Uterine smooth muscle cell (primary cell): ENCODE measurements at places on chromosomes 3 and 15. TPM values are rescaled to one million over a fixed set of nuclear protein-coding genes. Genes with fewer than 3 reads are reported as not detected.

The RBP2 gene
- not detected in 2 replicates for total RNA-seq

The MAPK6 gene
- 94.5 and 97.0 TPM in 2 replicates for total RNA-seq

The WDR6 gene
- total RNA-seq, result 70.9 and 85.1 TPM in 2 replicates

The CCDC39 gene
- 0.12 TPM in 1 of 2 replicates, not detected in the other for total RNA-seq

The CNTN4 gene
- total RNA-seq, result 0.12 and 1.00 TPM in 2 replicates

The CMTM6 gene
- 93.3 and 107 TPM in 2 replicates for total RNA-seq

The MESP2 gene
- 0.55 and 0.75 TPM in 2 replicates for total RNA-seq

The BNC1 gene
- 10.0 and 11.3 TPM in 2 replicates for total RNA-seq

The LDHAL6B gene
- under 0.01 TPM in 1 of 2 replicates, not detected in the other for total RNA-seq

The NPAP1 gene
- total RNA-seq, result not detected in 2 replicates

The ZNF385D gene
- total RNA-seq, result 0.66 and 0.75 TPM in 2 replicates

The DNAJC19 gene
- total RNA-seq, result 30.4 and 31.0 TPM in 2 replicates

The MME gene
- total RNA-seq, result 249 and 267 TPM in 2 replicates

The ALDH1A2 gene
- 10.9 and 14.5 TPM in 2 replicates for total RNA-seq

The PRRT3 gene
- total RNA-seq, result 1.3 and 2.1 TPM in 2 replicates

The GOLGA6D gene
- 0.12 TPM in 1 of 2 replicates, not detected in the other for total RNA-seq

The MAGEL2 gene
- under 0.01 and 0.25 TPM in 2 replicates for total RNA-seq

The GRIP2 gene
- 0.22 and 0.37 TPM in 2 replicates for total RNA-seq

The APOD gene
- total RNA-seq, result 0.11 and 0.37 TPM in 2 replicates

The BCL2A1 gene
- total RNA-seq, result 4.9 and 27.1 TPM in 2 replicates

The CCDC191 gene
- 1.2 and 2.5 TPM in 2 replicates for total RNA-seq

The KIF9 gene
- total RNA-seq, result 3.2 TPM in 2 replicates

The RARB gene
- 26.4 and 44.8 TPM in 2 replicates for total RNA-seq

The UBAP1L gene
- 1.3 and 1.7 TPM in 2 replicates for total RNA-seq

The HHATL gene
- not detected in 2 replicates for total RNA-seq

The NUP210 gene
- 0.77 and 1.9 TPM in 2 replicates for total RNA-seq

The CPEB1 gene
- total RNA-seq, result 34.7 and 35.2 TPM in 2 replicates

The GHSR gene
- total RNA-seq, result 0.12 TPM in 1 of 2 replicates, not detected in the other

The ZFAND6 gene
- 139 and 205 TPM in 2 replicates for total RNA-seq

The GOLGA8J gene
- under 0.01 and 0.11 TPM in 2 replicates for total RNA-seq

The SI gene
- total RNA-seq, result not detected in 2 replicates

The CIB2 gene
- total RNA-seq, result 1.2 and 3.6 TPM in 2 replicates

The TXNRD3 gene
- 8.6 and 10.2 TPM in 2 replicates for total RNA-seq

The MEF2A gene
- 24.2 and 29.7 TPM in 2 replicates for total RNA-seq

The LIPH gene
- total RNA-seq, result under 0.01 TPM in 1 of 2 replicates, not detected in the other

The SETD5 gene
- 54.4 and 61.9 TPM in 2 replicates for total RNA-seq

The LRTM1 gene
- total RNA-seq, result not detected in 2 replicates

The IGF2BP2 gene
- total RNA-seq, result 50.6 and 52.6 TPM in 2 replicates

The CCR3 gene
- not detected in 2 replicates for total RNA-seq

The MINDY2 gene
- 19.4 and 23.6 TPM in 2 replicates for total RNA-seq

The GOLGA6L10 gene
- total RNA-seq, result 0.11 and 1.00 TPM in 2 replicates

The ISY1 gene
- total RNA-seq, result 25.9 and 37.7 TPM in 2 replicates

The NOX5 gene
- 0.22 and 0.25 TPM in 2 replicates for total RNA-seq

The EPHB3 gene
- 4.5 and 8.5 TPM in 2 replicates for total RNA-seq

The KLHL40 gene
- not detected in 2 replicates for total RNA-seq

The UPK1B gene
- not detected in 2 replicates for total RNA-seq

The POPDC2 gene
- 0.50 and 6.3 TPM in 2 replicates for total RNA-seq

The PAQR9 gene
- under 0.01 TPM in 1 of 2 replicates, not detected in the other for total RNA-seq

The KY gene
- 1.1 and 2.0 TPM in 2 replicates for total RNA-seq
